ENCODE measurements at places on chromosomes 7 and 10. TPM values are rescaled to one million over a fixed set of nuclear protein-coding genes. Genes with fewer than 3 reads are reported as not detected.

- DNase-seq = peak; percentile 50
Observed at GRCh38 chr7:5693529-5693928, 87.9 kb downstream of the RNF216 start.

- DNase-seq = no peak
Observed at GRCh38 chr7:127527561-127527960, 57.8 kb downstream of the GCC1 start.

DNA sequence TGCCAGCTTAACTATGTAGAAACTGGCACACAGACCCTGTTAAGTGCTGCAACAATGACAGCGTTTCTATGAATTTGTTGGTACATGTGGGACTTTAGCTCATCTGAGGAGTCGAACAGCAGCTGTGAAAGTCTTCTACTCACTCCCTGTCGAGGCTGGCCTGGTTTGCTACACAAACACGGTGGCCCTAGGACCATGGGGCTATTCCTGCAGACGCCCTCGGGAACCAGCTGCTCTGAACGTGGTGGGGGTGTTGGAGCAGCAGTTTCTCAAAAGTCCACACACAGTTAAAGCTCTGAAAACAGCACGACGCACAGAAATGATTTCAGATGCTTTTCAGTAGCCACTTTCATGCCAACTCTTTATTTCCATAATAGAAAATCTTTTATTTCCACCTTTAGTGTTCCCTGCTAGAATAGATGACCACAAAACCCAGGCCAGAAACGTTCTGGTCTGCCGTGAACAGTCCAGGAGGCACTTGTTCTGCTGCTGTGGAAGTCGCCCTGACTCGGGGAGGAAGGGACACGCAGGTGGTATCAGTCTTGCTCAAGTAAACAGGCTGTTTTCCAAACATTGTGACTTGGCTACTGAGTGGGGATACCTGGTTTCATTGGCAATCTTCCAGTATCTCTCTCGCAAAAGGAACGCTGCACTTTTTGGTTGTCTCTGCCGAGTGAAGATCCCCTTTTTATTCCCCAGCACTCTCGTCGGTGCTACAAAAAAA, 21.5 kb downstream of the GUSB start:
- DNase-seq = no peak

DNA sequence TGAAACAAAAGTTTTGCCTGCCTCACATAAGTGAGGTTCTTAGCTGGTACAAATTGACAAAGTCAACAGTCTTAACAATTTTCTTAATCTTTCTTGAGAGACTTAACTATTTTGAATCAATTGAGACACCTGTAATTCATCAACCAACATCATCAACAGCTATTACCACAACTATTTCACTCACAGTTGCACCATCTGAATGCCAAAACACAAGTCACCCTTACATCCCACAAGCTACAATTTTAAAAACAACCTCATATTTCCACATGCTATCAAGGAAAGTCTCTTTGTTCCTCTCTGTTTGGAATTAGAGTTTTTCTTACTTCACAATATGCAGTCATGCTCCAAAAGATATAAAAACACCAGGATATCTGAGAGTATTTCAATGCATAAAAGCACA, 4.9 kb downstream of the SMURF1 start:
- DNase-seq = no peak

DNA sequence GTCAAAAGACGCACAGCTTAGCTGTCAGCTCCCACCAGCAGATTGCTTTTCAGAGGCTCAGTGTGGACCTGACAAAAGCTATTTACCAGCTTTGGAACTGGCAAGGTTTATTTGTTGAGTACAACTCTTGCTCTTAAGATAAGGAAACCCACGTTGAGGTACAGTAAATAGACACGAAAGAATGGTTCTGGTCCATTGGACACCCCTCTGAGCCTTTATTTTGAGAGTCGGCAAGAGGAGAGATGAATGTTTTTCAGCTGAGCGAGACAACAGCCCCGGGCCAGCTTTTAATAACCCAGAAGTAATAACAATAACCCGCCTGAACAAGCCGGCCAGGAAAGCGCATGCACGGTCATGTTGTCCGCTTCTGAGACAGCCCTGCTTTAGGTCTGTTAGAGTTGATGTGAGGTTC, 49.0 kb downstream of the WNT2 start:
- no peak for DNase-seq

DNA sequence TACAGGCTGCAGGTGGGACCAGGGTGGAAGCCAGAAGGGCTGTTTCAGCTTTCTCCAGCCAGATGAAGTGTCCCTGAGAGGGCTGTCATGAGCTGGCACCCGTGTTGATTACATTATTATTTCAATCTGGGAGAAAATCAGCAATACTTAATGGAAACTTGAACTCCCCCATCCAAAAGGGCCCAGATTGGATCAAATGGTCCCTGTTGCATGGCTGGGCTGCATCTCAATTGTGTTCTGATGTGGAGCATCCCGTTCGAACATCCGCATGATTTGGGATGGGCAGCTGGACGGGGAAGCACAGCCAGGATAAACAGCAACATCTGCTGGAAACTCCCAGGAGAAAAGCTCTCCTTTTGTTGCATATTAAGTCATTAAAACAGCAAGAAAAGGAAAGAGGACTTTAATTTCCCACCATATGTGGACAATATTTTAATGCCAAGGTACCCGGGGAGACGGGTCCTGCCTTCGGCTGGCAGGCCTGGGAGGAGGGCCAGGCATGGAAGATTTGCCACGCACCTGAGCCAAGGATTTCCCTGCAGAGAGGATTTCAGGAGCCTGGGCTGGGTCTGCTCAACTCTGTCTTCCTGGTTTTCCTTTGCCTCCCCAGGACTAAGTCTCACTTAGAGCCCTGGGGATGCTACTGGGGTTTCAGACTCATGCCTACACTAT, 52.4 kb downstream of the NPTX2 start:
- DNase-seq = no peak

- no peak for DNase-seq
Observed at GRCh38 chr7:74344786-74345185, 55.6 kb downstream of the CLIP2 start.

- DNase-seq = no peak
Observed at GRCh38 chr7:51227861-51228260, 88.7 kb downstream of the COBL start.

DNA sequence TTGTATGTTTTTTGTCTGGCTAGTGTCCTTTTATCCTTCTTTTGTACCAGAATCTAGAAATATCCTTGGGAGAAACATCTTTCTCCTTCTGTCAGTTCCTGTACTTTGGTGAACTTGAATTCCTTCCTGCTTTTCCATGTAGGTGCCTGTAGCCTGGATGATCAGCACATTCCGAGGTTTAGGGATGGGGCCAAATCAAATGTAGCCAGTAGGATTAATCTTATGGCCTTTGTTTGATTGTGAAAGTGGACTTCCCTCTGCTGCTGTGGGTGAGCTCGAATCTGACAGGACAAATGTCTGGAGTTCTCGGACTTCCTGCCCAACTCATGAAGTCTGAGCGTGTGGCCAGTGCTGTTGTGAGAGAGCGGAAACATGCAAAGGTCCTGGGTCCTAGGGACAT, 33.2 kb upstream of the NAMPT start:
- DNase-seq = no peak

DNA sequence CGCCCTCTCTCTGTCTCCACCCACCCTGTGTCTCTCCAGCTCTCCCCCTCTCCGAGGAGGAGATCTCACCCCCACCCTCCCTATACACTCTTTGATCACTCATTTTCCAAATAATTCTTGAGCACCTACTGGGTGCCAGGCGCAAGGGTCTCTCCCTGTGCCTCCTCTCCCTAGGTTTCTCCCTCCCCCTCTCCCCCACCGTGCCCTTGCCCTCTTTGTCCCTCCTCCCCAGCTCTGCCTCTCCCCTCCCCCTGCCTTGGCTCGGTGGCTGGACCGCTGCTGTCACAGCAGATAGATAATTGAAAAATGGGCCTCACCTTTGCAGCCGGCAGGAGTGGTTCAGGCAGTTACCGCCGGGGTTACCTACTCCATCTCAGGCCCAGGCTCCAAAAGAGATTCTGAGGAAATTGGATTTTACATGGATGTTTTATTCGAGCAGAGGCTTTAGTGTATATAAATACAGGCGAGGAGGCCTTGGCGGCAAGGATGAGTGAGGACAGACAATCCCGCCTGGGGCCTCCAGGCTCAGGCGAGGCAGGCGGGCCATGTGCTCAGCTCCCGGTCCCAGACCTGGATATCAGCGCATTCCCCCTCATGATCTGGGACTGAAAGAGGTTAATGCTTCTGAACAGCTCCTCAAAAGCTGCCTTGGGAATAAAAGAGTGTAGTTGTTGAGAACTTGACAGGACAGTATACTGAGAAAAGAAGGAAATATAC, 60.8 kb upstream of the BTRC start:
- no peak for DNase-seq

DNA sequence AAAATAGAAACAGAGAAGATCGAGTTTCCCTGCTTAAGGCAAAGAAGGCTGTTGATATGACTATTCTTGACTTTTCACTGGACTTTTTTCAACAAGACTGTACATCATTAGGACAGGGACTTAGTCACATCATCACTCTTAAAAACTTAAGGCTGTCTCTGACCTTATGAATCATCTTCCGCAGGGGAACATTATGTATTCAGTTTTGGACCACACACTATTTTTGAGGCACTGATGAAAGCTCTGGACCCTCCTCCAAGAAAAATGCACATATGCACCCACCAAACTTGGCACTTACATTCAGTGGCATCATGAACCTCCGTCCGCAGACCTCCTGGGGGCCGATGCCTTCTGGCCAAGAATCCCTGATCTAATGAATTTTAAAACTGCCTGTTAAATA, 96.4 kb downstream of the CALD1 start:
- DNase-seq = no peak

GRCh38 chr10:6497620-6498019, 82.5 kb downstream of the PRKCQ start:
- DNase-seq = no peak

GRCh38 chr10:80670774-80671173, 133.1 kb downstream of the SH2D4B start:
- no peak for DNase-seq

GRCh38 chr7:110317541-110318265, 773.2 kb upstream of the LRRN3 start:
- DNase-seq = peak; percentile 96

- DNase-seq = peak; percentile 41
Observed at GRCh38 chr10:6445671-6446316, 134.3 kb downstream of the PRKCQ start.

DNA sequence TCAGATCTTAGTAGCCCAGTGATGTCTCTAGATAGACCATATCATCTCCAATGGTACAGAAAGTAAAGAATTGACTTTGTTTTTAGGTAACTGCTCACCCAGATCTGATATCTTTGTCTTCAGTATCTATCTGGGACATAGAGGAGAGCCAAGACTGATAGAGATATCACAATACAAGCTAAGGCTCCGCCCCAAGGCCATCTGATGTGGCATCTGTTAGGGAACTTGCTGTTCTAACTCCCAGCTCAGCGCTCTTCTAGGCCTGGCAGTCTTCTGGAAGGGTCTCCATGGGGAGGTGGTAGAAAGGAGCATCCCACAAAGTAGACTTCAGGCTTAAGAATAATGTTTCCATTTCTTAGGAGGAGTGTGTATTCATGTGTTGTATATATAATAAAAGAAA, 88.4 kb upstream of the SAMD8 start:
- DNase-seq = no peak

GRCh38 chr7:30799206-30799975, 28.2 kb downstream of the MINDY4 start:
- peak; percentile 73 for DNase-seq

DNA sequence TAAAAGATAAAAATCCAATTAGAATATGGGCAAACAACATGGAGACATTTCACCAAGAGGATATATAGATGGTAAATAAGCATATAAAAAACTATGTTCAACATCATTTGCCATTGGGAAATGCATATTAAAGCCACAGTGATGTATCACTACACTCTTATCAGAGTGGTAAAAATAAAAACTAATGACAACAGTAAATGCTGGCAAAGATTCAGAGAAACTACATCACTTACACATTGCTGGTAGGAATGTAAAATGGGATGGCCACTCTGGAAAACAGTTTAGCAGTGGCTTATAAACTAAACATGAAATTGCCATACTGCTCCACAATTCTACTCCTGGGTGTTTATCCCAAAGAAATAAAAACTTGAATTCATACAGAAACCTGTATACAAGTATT, 59.2 kb downstream of the CROT start:
- no peak for DNase-seq

GRCh38 chr7:128161466-128162125, 79.5 kb upstream of the LEP start:
- no peak for DNase-seq

DNA sequence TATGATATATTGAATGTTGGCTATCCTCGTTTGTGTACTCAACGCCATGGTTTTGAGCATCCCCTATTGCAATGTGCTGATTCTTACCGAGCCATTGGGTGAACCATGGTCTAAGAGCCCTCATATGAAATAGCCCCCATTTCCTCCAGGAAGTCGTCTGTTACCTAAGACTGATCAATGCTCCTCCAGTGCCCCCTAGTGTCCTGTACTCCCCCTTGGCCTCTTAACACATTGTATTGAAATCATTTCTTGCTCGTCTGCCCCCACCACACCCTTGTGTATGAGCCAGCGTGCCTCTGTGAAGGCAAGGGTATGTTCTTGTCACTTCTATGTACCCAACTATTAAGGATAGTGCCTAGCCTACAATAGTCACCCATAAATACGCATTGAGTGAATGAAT, 11.2 kb upstream of the SLC35B4 start:
- DNase-seq = peak; percentile 46

NKX1-2 gene
- total RNA-seq = not detected

HGF gene
- 0.35 TPM for total RNA-seq

PKD2L1 gene
- not detected for total RNA-seq

PDK4 gene
- total RNA-seq = 2.5 TPM

TMEM213 gene
- total RNA-seq = not detected

TMEM139 gene
- total RNA-seq = not detected

STEAP4 gene
- not detected for total RNA-seq

SPAM1 gene
- not detected for total RNA-seq

XRCC2 gene
- total RNA-seq = 8.5 TPM
